ENCODE measurements at places on chromosomes 6 and 20.

DNA sequence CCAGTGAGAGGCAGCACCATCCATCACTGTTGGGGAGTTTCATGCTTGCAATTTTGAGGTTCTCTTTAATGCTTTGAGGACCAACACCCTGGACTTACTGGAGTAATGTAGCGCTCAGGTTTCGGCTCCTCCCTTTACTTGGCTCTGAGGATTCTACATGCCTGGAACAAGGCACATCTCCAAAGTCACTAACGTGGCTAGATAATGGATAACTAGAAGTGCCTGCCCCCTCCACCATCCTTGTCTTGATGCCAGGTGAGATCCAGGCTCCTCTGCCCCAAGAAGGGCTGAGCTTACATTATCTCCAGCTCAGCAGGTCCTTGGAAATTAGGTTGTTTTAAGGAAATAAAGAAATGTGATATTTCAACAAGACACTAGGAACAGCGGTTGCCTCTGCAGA, 75.5 kb upstream of the ZNFX1 start:
- no peak for DNase-seq

- peak; percentile 37 for DNase-seq
Observed at GRCh38 chr6:119267126-119267905, 82.2 kb downstream of the MAN1A1 start.

DNA sequence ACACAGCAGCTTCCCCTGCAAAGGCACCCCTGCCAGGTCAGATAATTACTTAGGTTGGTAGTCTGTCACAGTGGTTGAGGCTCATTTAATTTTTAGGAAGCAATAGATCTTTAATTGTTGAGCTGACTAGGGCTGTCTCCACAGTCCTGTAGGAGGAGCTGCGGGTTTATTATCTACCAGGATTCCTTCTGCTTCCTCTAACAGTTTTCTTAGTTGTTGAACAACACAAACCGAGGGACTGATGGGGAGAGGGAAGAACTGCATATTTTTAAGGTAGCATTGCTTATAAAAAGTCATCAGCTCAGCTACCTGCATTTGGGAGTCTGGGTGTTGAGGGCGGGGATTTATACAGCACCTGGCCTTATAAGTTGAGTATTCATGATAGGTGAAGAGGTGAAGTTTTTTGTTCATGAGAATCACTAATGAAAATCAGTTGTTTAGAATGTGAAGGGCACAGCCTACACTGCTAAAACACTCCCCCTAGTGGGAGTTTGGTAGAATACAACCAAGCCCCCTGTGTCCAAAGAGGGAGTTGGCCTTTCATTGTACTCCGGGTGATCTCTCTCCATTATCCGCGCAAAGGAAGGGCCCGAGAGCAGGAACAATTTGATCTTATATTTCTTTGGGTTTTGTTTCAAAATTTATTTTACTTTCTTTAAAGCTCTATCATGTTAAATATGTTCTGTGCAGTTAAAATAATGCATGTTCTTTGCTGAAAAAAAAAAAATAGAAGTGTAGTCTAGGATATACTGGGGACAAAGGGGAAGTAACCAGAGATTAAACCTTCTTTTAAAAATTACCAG, 69.6 kb downstream of the SSR1 start:
- peak; percentile 88 for DNase-seq

DNA sequence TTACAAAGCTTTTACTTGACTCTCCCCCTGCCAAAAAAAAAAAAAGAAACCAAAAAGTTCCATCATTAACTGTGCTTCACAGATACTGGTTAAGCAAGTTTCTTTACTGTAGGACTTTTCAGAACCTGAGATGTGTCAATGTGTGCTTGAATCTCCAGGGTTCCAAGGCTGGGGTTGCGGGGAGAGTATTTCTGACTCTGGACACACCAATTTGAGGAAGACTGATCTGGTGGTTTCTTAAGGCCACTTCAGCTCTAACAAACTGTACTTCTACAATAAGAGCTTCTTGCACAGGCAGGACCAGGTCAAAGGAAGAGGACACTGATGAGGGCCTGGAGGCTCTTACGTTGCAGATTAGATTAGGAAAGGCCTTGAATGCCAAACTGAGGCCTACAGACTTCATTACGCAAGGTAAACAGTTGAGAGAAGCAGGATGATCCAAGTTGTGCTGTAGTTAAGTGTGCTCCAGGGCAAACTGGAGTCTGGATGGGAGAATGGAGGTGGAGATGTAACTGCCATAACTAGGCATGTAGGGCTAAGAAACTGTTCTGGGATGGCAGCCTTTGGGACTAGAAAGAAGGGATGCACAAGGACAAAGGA, 24.4 kb downstream of the COMMD7 start:
- DNase-seq, result no peak

GRCh38 chr6:118663993-118664985, 12.9 kb upstream of the CEP85L start:
- DNase-seq, result no peak

- DNase-seq, result no peak
Observed at GRCh38 chr20:11173916-11174315, 500.1 kb upstream of the JAG1 start.

GRCh38 chr6:6629402-6629801, 40.9 kb downstream of the LY86 start:
- DNase-seq, result no peak
